ENCODE measurements at places on chromosomes 16 and 17.

GRCh38 chr16:1413684-1414531, 596 bp downstream of the UNKL start:
- H3K36me3 ChIP-seq: no peaks in the 10 kb centered on the region
- peaks cover 11% of the 10 kb centered on the region for H3K4me1 ChIP-seq
- peak overlapping the region; percentile 90 for H3K4me3 ChIP-seq
- no peaks in the 10 kb centered on the region for H3K27me3 ChIP-seq
- DNase-seq: peak; percentile 74
- H3K27ac ChIP-seq: peak overlapping the region; percentile 35

GRCh38 chr16:31484491-31485171, 1.7 kb downstream of the SLC5A2 start:
- H3K27me3 ChIP-seq: peaks cover 8% of the 10 kb centered on the region
- no peak for DNase-seq
- no peak overlapping the region for H3K4me3 ChIP-seq
- 0 out of 2 replicates have a peak, but pooled peaks cover 13% of the 10 kb centered on the region for H3K4me1 ChIP-seq
- H3K27ac ChIP-seq: no peak overlapping the region

DNA sequence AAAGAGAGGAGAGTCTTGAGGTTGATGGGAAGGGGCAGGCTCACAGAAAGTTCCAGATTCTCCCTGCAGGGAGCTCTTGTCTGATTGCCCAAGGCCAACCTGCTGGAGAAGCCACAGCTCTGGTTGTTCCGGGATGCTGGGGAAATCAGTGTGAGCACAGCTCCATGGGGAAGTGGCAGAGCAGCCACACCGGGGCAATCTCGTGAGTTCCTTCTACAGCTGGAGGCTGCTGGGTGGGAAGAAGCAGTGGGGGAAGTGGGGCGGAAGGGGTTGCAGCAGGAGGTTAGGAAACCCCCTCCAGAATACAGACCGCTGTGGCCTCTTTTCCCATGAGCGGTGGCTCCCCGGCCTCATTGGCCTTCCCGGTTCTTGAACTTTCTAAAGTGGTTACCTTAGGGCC, 34.0 kb downstream of the KIAA0513 start:
- H3K27ac ChIP-seq: no peak overlapping the region
- H3K4me1 ChIP-seq: no peaks in the 10 kb centered on the region
- no peak for DNase-seq
- no peak overlapping the region for H3K4me3 ChIP-seq
- no peaks in the 10 kb centered on the region for H3K27me3 ChIP-seq
- H3K36me3 ChIP-seq: no peaks in the 10 kb centered on the region

DNA sequence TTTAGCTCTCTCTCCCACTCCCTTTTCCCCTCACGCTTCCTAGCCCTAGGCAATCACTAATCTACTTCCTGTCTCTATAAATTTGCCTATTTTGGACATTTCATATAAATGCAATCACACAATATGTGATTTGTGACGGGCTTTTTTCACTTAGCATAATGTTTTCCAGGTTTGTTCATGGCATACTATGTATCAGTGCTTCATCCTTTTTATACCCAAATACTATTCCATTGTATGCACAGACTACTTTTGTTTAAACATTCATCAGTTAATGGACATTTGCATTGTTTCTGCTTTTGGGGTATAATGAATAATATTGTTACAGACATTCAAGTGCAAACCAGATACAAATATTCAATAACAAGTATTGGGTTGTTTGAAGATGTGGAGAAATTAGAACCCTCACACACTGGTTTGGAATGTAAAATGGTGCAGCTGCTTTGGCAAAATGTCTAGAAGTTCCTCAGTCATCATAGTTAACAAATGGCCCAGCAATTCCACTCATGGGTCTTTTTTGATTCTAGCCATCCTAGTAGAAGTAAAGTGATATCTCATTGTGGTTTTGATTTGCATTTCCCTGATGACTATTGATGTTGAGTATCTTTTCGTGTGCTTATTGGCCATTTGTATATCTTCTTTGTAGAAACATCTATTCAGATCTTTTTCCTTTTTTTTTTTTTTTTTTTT, 67.7 kb downstream of the TBX4 start:
- DNase-seq: no peak
- no peaks in the 10 kb centered on the region for H3K4me1 ChIP-seq
- peaks cover 70% of the 10 kb centered on the region for H3K27me3 ChIP-seq
- H3K27ac ChIP-seq: no peak overlapping the region
- no peak overlapping the region for H3K4me3 ChIP-seq
- H3K36me3 ChIP-seq: no peaks in the 10 kb centered on the region

GRCh38 chr16:53435066-53435688, 906 bp downstream of the RBL2 start:
- peak; percentile 94 for DNase-seq
- H3K4me1 ChIP-seq: peaks cover 8% of the 10 kb centered on the region
- no peaks in the 10 kb centered on the region for H3K27me3 ChIP-seq
- peak overlapping the region; percentile 81 for H3K4me3 ChIP-seq

GRCh38 chr16:88920618-88921590, 54.4 kb upstream of the PABPN1L start:
- H3K36me3 ChIP-seq: no peaks in the 10 kb centered on the region
- peaks cover 16% of the 10 kb centered on the region for H3K4me1 ChIP-seq
- peak; percentile 84 for DNase-seq

DNA sequence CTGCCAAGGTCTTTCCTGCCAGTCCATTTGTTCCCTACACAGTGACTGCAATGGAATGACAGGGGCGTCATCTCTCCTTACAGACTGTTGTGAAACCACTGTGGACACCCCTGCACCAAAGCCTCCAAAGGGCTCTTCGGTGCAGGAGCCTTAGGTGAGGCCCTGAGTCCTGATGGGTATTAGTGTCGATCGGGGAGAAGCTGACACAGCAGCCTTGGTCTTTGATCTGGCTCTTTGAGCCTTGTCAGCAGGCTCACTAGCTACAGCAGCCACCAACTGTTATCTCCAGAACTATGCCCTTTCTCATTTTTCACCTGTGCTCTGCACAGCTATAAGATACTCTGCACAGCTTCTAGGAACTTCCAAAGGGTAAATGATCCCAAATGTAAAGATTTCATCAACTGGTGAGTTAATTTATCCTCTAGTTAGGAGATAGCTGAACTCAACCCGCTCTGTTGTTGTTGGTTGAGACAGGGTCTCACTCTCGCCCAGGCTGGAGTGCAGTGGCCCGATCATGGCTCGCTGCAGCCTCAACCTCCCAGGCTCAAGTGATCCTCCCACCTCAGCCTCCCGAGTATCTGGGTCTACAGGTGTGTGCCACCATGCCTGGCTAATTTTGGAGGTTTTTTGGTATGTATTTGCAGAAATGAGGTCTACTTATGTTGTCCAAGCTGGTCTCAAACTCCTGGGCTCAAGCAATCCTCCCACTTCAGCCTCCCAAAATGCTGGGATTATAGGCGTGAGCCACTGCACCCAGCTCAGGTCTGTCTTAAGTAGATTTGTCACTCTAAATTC, 19.7 kb downstream of the G6PC1 start:
- H3K4me3 ChIP-seq: no peak overlapping the region
- H3K27ac ChIP-seq: no peak overlapping the region
- H3K36me3 ChIP-seq: no peaks in the 10 kb centered on the region
- peaks cover 29% of the 10 kb centered on the region for H3K27me3 ChIP-seq
- H3K4me1 ChIP-seq: no peaks in the 10 kb centered on the region

DNA sequence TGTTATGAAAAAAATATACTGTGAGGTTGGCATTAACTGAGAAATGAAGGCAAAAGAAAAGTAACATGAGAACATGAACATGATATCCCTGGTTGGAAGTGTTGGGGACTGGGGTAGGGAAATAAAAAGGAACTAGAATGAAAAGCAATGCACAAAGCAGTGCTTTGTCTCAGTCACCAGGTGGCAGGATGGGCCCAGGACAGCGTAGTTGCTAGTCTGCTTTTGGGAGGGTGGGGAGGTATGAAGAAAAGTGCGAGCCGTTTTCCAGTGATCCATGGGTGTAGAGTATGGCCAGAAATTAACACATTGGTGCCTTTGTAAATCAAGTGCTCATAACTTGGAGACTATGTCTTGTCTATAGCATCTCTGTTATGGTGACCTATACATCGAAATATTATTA, 662.5 kb upstream of the SALL1 start:
- no peak overlapping the region for H3K27ac ChIP-seq
- no peaks in the 10 kb centered on the region for H3K27me3 ChIP-seq
- no peak for DNase-seq
- no peaks in the 10 kb centered on the region for H3K4me1 ChIP-seq
